ENCODE measurements at places on chromosomes 12 and 14. TPM values are rescaled to one million over a fixed set of nuclear protein-coding genes. Genes with fewer than 3 reads are reported as not detected.

PLEKHG7 gene
- total RNA-seq, result 0.23 TPM

BMP4 gene
- 39.3 TPM for total RNA-seq

P2RX7 gene
- total RNA-seq, result 11.6 TPM

BCL2L2 gene
- total RNA-seq, result 37.1 TPM

OTOGL gene
- total RNA-seq, result 0.08 TPM

DTX3 gene
- total RNA-seq, result 30.4 TPM

CDKN3 gene
- total RNA-seq, result 12.7 TPM

CINP gene
- 35.5 TPM for total RNA-seq

PLEK2 gene
- total RNA-seq, result 4.2 TPM

LALBA gene
- total RNA-seq, result not detected

SLC17A8 gene
- 0.61 TPM for total RNA-seq

FAM161B gene
- total RNA-seq, result 3.0 TPM

MSI1 gene
- 0.60 TPM for total RNA-seq

GUCY2C gene
- total RNA-seq, result not detected

FAM181A gene
- total RNA-seq, result not detected

DHRS7 gene
- 82.3 TPM for total RNA-seq

KRT2 gene
- total RNA-seq, result not detected

EIF2S3B gene
- not detected for total RNA-seq

TRHDE gene
- total RNA-seq, result 4.3 TPM

RBP5 gene
- 1.2 TPM for total RNA-seq

All from left lung (tissue), 14 donors.